Stimulated activated CD8-positive, alpha-beta memory T cell treated with anti-CD3 and anti-CD28 coated beads, Interleukin-12 subunit alpha, Interleukin-12 subunit beta, amount 100 ng/mL, for 1 hour (primary cell): ENCODE measurements at places on chromosomes 3 and 15.

DNA sequence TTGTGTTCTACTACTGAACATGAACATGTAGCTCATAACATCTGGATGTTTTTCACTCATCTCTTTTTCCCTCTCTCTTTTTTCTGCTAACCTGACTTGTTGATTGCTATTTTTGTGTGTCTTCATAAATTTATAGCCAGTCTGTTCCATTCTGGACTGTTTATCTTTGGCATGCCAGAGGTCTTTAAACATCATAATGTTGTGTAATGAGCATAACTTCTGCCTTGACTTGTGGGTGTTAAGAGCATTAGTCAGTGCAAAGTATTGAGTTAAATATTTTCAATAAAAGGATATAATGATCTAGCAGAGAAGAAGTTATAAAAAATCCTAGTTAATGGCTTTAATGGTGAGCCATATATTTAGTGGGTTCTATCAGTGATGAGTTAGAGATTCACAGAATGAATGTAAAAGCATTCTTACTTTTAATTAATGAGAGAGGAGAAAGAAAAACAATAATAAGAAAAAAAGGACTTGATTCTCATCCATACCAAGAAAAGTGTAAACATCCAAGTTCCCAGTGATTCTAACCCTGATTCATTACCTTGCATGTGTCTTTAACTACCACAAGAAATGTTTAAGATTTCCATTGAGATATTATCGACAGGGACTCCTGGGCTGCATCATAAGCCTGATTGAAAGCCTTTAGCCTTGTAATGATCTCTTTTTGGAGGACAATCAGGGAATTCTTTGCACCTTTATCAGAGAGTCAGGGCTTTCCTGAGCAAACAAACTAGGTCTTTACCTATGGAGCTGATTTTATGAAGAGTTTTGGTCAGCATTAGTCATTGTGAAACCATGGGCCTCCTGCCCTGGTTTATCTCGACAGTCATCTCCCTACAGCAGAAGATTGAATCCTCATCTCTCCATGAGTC lies 22.9 kb downstream of the MITF start:
- no peak for DNase-seq

- DNase-seq, result no peak
Measured at GRCh38 chr3:7721869-7722268, 779.8 kb upstream of the LMCD1 start.

GRCh38 chr3:24174614-24175013 lies 229.5 kb downstream of the NR1D2 start:
- no peak for DNase-seq

- no peak for DNase-seq
Measured at GRCh38 chr3:58557491-58557890, 19.7 kb downstream of the FAM107A start.

GRCh38 chr3:8505621-8506020 lies 4.0 kb downstream of the LMCD1 start:
- DNase-seq, result no peak

DNA sequence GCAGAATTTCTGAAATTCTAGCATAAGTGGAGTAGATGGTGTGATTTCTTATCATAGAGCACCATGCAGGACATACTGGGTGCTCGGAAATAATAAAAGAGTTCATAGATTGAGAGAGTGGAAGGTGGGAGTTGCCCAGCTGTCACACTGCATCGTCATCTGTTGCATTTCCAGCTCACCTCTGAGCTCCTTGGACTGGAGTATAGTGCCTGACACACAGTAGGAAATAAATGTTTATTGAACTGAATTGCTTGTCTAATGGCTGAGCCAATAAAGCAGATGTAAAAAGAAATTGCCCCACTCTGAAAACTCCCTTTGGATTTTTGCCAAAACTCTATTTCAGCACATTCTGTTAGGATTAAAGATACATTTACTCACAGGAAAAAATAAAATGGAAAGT lies 108.9 kb upstream of the UBE2E1 start:
- DNase-seq, result no peak
